ENCODE measurements at places on chromosomes 4 and X.

GRCh38 chr4:52925531-52925968 lies 63.4 kb downstream of the RASL11B start:
- no peak for DNase-seq

GRCh38 chrX:55169782-55170181 lies 50.4 kb upstream of the PAGE5 start:
- DNase-seq = no peak

GRCh38 chrX:12962041-12962504 lies 12.8 kb upstream of the TMSB4X start:
- no peak for DNase-seq

DNA sequence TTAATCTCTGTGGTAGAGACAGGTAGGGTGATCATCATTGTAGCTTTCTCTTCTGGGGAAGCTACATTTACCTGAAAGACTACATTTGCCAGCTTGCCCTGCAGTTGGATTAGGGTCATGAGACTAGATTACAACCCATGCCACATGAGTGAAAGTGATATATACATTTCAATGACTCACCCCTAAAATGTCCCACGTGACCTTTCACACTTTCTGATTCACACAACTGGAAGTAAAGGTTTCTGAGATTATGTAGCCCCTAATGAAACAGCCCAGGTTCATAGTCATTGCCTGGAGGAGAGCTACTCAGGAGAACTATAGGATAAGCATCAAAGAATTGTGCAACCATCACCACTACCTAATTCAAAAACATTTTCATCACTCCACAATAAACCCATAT lies 17.8 kb downstream of the PDCL2 start:
- DNase-seq = no peak

DNA sequence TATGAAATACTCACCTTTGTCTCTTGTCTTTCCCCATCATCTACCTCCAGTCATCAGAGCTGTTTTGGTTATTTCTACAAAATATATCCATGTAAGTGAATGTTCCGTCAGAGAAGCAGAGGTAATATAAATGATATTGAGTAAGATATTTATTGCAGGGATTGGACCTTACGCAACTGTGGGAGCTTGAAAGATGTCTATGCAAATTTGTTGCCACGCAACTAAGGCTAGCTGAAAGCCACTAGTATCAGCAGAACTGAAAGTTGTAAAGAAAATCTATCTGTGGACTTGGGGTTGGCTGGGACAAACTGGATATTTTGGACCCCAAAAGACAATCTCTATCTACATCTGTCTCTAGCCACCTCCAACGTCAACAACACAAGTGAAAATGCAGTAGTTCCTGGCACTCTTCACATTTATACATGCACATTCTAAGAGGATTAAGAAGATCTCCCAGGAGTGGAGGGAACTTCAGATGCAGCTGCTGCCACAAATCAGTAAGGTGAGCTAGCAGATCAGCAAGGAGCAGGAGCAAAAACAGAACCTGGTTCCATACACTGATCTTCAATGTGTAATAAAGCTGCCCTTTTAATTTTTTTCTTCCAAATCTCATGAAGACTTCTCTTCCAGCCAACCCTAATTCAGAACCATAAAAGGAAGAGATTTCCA lies 8.5 kb upstream of the CCSER1 start:
- no peak for DNase-seq

- DNase-seq = no peak
These were observed 142.5 kb downstream of the PPARGC1A start for GRCh38 chr4:23747281-23747735.

- no peak for DNase-seq
These were observed 158.0 kb downstream of the ARHGAP24 start for GRCh38 chr4:85632981-85633380.

GRCh38 chr4:107650251-107650650 lies 69.8 kb downstream of the PAPSS1 start:
- DNase-seq = no peak

Data from skeletal muscle cell (primary cell).